Ovary (tissue), 10 donors: ENCODE measurements at places on chromosomes 6 and 20.

DNA sequence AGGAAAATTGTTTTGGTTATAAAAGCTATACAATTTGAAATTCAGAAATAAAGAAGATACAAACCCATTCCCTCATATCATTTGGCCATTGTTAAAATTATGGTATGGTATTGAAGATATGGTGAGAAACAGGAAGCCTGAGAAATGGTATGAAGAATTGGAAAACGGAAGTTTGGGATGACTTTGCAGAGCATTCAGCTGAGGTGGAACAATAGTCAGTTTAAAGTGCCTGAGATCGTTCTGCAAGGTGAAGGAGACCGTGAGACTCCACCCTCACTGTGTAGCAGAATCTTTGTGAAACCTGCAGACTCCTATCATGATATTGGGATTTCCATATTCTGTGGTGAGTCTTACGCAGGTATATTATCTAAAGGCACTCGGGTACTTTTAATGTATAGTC lies 97.3 kb downstream of the ADGRB3 start:
- no peak for DNase-seq

- no peak for DNase-seq
Observed at GRCh38 chr6:154246723-154247118, 109.9 kb downstream of the IPCEF1 start.

DNA sequence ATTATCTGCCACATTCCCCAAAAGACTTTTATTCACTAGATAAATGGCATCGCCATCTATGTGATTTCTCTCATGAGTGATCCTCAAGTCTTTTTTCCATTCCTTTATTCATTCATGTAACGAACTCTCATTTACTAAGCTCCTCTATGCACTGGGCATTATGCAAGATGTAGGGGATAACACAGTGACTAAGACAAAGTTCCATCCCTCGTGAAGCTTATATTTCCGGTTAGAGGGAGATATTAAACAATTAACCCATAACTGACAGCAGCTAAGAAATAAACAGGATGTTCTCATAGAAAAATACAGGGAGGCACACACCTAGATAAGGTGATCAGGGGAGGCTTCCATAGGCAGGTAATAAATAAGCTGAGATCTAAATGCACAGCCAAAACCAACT lies 17.2 kb upstream of the PREX1 start:
- no peak for DNase-seq

DNA sequence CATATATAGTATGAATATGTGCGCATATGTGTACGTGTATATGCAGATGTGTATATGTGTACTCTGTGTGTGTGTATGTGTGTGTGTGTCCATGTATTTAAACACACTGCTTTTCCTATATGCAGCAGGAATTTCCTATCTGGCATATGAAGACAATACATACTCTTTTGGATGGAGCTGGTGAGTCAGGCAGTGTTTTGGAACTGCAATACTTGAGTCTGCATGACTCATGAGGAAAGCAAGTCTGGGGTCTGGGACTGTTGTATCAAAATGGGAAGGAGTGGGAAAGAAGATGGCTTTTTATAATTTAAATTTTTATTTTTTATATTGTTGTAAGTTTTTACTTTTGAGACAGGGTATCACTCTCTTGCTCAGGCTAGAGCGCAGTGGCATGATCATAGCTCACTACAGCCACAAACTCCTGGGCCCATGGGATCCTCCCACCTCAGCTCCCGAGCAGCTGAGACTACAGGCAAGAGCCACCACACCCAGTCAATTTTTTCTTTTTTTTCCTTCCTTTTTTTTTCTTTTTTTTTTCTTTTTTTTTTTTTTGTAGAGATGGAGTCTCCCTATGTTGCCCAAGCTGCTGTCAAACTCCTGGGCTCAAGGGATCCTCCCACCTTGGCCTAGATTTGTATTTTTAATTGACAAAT lies 72.2 kb downstream of the ATXN1 start:
- DNase-seq, result no peak

- DNase-seq, result no peak
Observed at GRCh38 chr6:20879121-20879520, 344.9 kb downstream of the CDKAL1 start.

GRCh38 chr6:9408402-9409117 lies 973.2 kb upstream of the SLC35B3 start:
- DNase-seq, result no peak

- no peak for DNase-seq
Observed at GRCh38 chr6:170089963-170090362, 200.9 kb downstream of the DLL1 start.

DNA sequence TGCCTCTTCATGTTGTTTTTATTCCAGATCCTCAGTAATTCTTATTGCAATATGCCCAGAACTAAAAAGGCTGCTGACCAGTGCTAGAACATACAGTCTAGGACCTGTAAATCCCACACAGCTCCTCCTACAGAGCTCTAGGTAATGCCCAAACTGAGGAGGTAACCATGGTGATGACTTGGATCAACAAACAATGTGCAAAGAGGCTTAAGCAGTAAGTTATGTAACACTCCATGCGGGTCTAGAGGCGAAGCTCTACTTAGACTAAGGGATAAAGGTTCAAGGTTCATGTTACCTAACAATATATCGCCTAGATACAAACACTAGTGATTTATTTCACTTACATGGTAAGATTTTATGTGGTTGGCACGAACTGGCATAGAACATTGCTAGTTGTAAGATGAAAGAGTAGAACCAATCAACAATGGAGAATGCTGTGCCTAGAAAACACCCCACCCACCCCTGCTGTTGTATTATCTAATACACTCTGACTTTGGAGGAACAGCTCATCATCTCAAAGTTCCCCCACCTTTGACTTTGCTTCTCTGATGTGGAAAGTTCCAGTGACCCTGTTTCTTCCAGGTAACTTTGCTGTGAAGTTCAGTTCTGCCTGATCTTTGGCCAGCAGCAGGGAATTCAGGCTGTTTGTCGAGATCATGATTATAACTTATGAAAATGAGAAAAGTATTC lies 242.4 kb downstream of the ALDH8A1 start:
- no peak for DNase-seq

GRCh38 chr6:83292900-83293843 lies 100.0 kb downstream of the RWDD2A start:
- DNase-seq, result no peak

DNA sequence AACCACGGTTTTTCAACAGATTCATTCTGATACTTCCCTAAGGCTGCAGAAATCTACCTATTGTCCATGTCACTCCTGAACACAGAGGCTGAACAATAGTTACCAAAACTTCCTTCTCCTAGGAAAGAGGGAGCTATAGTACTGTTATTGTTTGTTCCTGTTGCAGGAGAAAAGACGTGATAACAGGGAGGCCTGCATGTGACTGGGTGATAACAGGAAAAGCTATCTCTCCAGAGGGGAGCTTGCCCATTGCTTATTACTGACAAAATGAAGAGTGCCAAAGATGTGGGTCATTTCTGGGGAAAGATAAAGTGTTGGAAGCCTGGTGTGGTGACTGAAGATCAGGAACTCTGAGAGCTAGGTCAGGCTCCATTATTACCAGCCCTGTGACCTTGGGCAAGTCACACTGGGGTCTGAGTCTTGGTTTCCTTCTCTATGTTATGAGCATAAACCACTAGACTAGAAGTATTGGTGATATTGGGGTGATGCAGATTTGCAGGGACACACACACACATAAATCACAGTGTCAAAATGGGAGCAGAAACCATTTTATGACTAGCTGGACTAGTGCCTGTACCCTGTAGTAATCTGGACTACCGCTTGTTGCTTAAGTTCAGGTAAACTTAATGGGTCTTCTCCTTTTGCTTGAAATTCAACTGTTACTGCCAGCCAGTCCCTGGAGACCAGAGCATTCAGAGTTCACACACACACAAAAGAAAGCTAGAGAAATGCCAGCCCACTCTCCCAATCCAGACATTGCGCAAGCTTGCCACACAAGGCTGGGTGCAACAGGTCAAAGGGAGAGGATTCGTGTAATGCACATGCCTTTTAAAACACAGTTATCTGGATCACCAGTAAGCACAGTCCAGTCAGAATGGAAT lies 136.0 kb upstream of the CNR1 start:
- DNase-seq, result no peak

GRCh38 chr6:40510442-40510841 lies 76.7 kb downstream of the LRFN2 start:
- no peak for DNase-seq

GRCh38 chr20:5504061-5504739 lies 187.4 kb upstream of the PROKR2 start:
- peak; percentile 45 for DNase-seq

GRCh38 chr6:39260953-39261352 lies 31.7 kb upstream of the KCNK5 start:
- no peak for DNase-seq

DNA sequence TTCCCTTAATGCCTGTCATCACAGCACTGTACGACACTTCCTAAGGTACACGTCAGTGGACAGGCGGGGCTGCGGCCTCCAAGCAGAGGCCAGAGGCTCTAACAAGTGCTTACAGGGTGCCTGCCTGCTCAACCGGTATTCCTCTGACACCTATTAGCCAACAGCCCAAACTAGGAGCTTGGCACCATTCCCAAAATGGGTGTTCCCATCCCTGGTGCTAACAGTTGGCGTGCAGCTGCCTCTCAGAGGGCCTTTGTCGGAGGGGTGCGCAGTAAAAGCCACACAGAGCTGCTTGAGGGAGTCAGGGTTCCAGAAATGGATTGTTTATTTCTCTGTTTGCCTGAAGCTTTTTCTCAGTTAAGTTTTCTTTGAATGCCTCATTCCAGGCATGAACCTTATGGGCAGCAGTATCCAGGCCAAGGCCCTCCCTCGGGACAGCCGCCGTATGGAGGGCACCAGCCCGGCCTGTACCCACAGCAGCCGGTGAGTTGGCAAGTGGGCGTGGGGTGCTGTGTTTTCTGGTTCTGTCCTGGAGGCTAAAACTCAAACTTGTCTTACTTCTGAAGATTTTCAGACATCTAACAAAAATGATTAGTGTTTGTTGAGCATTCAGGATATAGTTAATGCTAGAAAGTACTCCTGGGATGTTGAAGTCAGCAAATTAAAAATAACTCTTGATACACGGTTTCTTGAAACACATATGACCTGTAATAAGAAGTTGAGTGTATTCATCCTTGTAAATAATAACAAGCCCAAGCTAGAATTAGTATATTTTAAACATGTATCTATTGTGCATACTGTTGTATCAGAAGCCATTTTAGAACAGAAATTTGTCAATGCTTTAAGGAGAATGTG lies 124.7 kb downstream of the TMEM242 start:
- peak; percentile 44 for DNase-seq

DNA sequence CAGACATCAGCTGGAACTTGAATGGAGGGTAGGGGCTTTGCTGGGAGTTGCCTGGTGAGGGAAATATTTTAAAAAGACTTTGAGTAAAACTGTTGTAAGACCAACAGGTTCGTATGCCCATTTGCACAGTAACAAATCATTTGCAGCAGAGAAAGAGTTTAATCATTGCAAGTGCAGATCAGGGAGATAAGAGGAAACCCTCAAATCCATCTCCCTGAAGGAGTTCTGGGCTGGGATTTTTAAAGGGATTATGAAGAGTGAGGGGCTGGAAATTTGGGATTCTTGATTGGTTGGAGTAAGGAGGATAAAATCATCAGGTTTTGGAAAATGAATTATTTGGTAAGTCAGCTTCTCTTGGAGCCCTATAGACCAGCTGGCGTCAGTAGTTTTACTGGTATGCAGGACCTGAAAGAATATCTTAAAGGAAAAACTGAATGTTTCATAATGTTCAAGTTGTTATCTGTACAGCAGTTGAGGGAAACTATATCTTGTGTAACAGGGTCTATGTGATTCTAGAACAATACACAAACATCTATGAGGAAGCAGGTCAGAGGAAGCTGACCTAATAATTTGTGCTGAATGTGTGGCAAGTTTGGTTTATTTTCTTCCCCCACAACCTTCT lies 295.5 kb downstream of the PLCB1 start:
- no peak for DNase-seq

- no peak for DNase-seq
Observed at GRCh38 chr20:43959079-43959919, 44.6 kb downstream of the TOX2 start.

GRCh38 chr6:132218059-132218696 lies 183.1 kb downstream of the MOXD1 start:
- no peak for DNase-seq

- no peak for DNase-seq
Observed at GRCh38 chr6:16540804-16541752, 220.2 kb downstream of the ATXN1 start.

DNA sequence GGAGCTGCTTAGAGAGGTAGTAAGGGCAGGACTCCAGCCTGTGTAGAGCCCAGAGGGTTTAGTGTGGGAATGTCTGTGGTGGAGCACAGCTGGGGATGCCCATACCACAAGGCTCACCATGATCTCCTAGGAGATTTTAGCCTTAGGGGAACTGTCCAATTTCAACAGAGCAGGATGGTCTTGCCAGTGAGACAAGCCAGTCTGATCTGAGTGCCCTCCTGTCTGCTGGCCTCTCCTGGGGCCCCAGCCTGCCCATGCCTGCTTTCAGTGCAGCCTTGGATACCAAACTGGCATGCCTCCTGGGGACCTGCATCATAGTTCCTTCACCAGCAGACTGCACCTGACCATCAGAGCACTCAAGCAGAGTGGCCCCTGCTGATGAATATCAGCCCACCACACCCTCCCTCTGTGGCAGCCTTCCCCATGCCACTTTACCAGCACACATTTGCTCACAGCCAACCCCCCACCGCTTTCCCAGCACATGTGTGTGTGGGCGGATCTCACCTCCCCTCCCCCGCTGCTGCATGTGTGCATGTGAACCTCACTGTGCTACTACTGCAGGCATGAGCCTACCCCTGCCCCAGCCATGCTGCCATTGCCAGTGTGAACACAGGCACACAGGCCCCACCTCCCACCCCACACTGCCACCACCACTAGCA lies 7.9 kb upstream of the TREM1 start:
- DNase-seq, result no peak

DNA sequence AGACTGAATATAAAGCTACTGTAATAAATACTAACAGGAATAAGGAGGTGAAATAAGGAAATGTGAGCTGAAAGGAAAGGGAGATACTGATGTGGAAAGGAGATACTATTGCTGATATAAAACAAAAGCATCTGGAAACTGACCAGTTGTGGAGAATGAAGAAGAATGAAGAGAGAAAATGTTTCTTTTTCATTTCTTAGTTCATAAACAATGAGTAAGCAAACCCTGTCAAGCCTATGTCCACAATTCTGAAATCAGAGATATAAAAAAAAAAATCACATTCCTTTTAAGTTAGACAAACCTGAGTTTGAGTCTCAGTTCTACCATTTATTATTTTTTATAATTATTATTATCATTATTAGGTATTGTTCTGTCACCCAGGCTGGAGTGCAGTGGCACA lies 121.6 kb upstream of the GJE1 start:
- DNase-seq, result no peak

- peak; percentile 70 for DNase-seq
Observed at GRCh38 chr6:98845211-98846020, 11.0 kb downstream of the POU3F2 start.

GRCh38 chr6:46899659-46900058 lies 22.1 kb downstream of the ADGRF5 start:
- DNase-seq, result no peak

- DNase-seq, result no peak
Observed at GRCh38 chr6:148082696-148083095, 259.9 kb upstream of the SASH1 start.

- DNase-seq, result no peak
Observed at GRCh38 chr6:89692256-89692655, 53.7 kb upstream of the LYRM2 start.
